Right renal cortex interstitium (tissue), 3 donors: ENCODE measurements at places on chromosomes 7 and 10. TPM values are rescaled to one million over a fixed set of nuclear protein-coding genes. Genes with fewer than 3 reads are reported as not detected.
A peak's percentile ranks its signal among the peaks of the same experiment; 100 is the strongest.

LOXL4 gene
- polyA plus RNA-seq, result 4.9 TPM

TASOR2 gene
- polyA plus RNA-seq, result 36.0 TPM

COBL gene
- polyA plus RNA-seq, result 16.8 TPM

CPED1 gene
- polyA plus RNA-seq, result 36.9 TPM

ANKRD1 gene
- polyA plus RNA-seq, result 1.1 TPM

LAMB1 gene
- polyA plus RNA-seq, result 730 TPM

HERC4 gene
- 45.8 TPM for polyA plus RNA-seq

TAS2R3 gene
- polyA plus RNA-seq, result 0.51 TPM

ALOX5 gene
- 1.7 TPM for polyA plus RNA-seq

TRPV6 gene
- 10.4 TPM for polyA plus RNA-seq

DNA sequence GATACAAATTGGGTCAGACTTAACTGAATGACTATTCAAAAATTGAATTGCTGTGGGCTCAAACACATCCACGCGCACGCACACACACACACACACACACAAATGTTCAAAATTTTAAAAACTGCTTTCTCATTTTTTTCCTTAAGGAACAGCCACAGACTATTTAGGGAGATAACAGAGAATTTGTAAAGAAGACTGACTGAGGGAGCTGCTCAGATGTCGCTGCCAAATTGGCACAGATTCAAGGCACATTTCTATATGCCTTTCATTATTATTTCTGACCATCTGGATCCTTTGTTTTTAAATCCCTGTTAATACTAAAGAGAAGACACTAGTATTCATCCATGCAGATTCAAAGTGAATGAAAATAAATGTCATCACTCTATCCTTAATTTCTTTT is 154.8 kb downstream of the DGKB start:
- no peak for DNase-seq

- no peak for DNase-seq
These were observed at the start of gene NKX2-3 for GRCh38 chr10:99532687-99533495. TSS of gene NKX2-3 (plus strand) at chr10:99532942. CDS start at chr10:99533132, 190 bp downstream.

GRCh38 chr10:44293306-44293778 is 91.6 kb downstream of the CXCL12 start:
- no peak for DNase-seq

- DNase-seq, result no peak
These were observed 131.0 kb upstream of the PALS2 start for GRCh38 chr7:24442170-24442777.

DNA sequence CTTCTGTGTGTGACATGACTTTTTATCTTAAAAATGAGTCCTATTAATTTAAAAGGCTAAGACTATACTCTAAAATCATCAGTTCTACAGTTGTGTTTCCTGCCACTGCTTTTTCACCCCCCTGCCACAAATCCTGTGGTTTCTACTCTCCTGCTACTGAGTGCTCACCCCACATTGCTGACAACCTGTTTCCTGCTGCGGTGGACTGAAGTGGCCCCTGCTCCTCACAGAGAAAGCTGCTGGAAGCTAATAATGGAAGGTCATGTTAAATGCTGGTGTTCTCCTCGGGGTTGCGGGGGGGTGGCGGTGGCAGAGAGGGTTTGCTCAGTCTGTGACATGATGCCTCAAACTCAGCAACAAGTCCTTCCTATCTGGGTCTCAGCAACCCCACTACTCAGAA is 113.2 kb upstream of the INHBA start:
- no peak for DNase-seq

GRCh38 chr10:124668517-124669051 is 75.6 kb downstream of the FAM53B start:
- no peak for DNase-seq

DNA sequence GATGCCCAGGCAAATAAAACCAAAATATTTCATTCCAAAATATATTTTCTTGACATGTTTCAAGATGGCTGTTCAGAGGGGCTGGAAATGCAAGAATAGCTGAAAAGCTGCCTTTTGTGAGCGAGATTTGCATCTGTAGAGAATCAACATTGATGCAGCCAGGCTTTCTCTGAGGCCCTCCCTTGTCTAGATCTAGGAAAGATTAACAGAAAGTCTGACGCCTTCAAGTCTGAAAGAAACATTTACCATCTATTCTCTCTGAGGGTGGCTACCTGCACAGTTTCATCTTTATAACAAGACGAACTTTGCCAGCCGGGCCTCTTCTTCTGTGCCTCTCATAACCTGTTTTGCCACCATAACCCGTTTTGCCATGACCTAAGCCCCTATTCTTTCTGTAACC is 170.2 kb downstream of the AKR1D1 start:
- no peak for DNase-seq

GRCh38 chr7:90582164-90582563 is 14.0 kb upstream of the CDK14 start:
- DNase-seq, result no peak

DNA sequence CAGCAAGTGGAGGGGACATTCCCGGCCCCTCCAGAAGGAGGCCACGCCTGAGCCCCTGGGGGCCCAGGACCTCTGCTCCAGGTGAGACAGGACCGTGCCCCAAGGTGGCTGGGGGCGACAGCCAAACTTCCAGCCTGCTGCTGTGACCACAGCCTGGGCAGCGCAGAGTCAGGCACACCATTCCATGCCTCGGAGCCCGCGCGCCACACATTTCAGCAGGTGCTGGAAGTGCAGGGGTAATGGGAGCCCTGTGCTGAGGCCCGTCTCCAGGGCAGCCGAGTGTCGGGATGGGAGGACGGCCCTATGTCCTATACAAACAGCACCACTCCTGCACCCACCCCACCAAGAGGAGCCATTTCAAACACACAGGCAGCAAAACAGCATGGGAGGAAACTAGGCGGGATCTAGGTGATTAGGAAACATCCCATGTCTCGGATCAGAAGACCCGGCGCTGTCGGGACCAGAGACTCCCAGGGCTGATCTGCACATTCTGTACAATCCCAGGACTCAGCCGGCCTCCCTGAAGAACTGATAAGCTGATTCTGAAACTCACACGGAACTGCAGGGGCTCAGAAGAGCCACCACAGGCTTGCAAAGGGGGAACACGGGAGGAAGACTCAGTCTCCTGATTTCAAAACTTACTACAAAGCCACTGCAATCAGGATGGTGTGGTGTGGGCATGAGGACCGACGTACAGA is 272.3 kb downstream of the ELFN1 start:
- DNase-seq, result no peak

DNA sequence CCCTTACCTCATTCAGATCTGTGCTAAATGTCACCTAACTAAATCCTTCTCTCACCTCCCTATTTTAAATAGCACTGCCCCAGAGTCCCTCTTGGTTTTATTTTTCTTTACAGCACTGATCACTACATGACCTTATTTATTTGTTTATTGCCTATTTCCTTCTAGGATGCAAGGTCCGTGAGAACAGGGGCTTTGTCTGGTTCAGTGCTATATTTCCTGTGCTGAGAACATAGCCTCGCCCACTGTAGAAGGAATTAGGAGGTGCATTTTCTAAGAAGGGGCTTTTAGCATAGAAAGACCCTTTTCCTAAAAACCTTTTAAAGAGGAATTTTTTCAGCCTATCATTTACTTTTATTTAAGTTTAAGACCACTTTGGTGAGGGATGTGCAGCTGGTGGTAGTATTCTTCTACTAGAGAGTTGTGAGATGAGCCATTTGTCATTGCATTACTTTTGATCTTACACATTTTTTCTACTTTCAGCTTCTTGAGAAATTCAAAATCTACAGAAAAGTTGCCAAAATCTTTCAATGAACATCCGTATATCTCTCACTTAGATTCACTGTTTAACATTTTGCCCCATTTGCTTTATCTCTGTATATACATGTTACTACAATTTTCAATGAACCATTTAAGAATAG is 13.5 kb upstream of the PCGF5 start:
- no peak for DNase-seq

DNA sequence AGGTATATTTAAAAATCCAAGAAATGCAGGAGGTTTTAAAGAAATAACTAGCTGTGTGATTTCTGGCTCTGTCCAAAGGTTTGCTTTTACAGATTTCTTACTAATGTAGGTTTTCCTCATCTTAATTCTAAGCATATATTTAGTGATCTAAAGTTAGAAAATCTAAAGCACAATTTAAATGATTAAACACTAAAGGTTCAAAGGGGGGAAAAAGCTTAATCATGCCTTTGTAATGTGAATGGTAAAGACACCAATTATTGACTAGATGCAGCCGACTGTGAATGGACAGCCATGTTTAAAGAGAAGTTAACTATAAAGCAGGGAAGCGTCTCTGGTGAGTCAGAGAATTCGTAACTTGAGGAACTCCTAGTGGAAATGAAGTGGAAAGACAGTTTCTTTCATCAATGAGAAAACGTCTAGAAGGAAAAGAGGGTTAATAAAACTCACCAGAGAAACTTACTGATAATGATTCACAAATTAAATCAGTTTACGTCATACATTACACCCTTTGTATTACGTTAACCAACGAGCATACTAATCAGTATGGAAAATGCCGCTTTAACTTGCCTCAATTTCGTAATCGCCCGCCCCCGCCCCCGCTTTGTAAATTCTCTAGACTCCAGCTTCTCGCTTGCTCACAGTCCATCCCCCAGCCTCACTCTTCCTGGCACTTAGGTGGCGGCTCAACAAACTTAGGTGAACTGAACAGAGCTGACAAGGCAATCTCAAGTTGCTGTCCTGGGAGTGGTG is 1.1 kb upstream of the HBP1 start:
- DNase-seq, result peak; percentile 72

DNA sequence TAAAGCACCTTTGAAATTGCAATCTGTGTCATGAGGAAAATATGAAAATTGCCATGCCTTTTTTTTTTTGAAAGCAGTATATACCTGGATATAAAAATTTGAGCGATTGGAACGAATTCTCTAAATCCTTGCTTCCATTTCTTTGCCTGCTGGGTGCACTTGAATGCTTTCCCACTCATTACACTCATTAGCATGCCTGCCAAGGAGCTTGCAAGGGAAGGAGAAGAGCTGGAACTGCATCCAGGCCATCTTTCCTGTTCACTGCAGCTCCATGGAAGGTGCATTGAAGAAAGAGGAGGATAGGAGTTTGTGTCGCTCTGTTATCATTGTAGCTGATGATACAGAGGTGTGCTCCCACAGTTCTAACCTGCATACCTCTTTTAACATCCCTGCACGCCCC is 102.4 kb upstream of the GJD4 start:
- DNase-seq, result no peak

DNA sequence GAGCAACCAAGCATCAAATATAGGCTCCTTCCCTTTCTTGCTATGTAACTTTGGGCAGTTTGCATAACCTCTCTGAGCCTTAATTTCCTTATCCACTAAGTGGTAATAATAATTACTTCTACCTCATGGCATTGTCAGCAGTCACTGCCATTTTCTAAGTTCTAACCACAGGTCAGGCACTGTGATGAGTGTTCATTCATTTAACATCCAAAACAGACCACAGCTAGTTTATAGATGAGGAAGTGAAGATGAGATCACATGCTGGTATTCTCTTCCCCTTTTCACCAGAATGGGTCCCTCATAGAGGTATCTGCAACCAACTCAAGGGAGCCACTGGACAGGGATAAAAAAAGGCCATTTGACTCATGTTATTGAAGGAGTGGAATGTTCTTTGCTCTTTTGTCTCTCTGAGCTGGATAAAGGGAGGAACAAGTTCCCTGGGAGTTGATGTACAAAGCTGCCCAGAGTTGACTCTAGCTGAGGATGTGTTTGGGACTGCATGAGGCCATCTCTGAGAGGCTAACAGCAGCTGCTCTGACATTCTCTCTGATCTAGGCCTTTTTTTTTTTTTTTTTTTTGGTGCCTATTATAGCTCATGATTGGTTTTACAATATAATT is 65.0 kb downstream of the DNAJC12 start:
- no peak for DNase-seq

DNA sequence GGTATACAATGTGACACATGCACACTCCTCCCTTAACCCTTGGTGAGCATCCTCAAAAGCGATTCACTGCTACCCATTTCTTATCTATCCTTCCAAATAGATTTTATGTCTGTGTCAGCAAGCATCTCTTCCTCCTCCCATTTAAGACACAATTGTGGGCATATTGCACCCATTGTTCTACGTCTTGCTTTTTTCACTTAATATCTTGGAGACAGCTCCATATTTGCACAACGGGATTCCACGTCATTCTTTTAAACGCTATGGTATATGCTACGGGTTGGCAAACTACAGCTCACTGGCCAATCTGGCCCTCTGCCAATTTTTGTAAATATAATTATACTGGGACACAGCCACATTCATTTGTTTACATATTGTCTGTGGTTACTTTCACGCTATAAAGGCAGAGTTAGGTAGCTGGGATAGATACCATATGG is 88.6 kb downstream of the RNF216 start:
- DNase-seq, result no peak

DNA sequence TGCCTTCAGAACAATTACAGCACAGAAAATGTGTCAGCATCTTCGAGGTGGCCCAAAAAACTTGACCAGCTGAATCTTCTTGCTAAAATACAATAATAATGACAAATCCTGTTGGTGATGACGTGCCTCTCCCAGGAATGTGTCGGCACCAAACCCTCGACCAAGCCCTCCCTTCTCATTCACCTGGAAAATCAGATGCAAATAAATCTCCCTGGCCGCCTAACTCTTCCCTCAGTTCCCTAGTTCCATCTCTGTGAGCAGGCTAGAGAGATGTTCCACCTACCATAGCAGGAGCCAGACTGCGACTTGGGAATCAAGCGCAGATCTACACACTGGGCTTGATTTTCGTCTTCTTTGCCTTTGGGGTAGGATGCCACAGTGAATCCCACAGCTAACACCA is 4.1 kb downstream of the PRSS1 start:
- no peak for DNase-seq

DNA sequence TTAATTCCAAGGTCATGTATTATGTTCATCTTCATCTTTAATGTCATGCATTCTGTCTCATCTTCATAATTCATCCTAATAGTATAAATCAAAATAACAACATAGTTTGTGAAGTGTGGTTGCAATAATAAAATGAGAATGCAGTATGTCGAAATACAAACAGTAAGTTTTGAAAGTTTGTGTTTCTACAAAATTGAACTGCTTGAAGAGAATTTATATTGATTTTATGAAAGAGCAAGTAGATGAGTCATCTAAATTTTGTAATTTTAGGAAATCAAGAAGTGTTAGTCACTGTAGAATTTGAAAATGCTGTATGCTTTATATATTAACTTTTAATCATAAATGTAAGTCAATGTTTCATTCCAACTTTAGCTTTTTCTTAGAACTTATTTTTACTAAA is 190.5 kb upstream of the PPP1R3A start:
- no peak for DNase-seq
